ENCODE measurements at places on chromosomes 16 and 17.

DNA sequence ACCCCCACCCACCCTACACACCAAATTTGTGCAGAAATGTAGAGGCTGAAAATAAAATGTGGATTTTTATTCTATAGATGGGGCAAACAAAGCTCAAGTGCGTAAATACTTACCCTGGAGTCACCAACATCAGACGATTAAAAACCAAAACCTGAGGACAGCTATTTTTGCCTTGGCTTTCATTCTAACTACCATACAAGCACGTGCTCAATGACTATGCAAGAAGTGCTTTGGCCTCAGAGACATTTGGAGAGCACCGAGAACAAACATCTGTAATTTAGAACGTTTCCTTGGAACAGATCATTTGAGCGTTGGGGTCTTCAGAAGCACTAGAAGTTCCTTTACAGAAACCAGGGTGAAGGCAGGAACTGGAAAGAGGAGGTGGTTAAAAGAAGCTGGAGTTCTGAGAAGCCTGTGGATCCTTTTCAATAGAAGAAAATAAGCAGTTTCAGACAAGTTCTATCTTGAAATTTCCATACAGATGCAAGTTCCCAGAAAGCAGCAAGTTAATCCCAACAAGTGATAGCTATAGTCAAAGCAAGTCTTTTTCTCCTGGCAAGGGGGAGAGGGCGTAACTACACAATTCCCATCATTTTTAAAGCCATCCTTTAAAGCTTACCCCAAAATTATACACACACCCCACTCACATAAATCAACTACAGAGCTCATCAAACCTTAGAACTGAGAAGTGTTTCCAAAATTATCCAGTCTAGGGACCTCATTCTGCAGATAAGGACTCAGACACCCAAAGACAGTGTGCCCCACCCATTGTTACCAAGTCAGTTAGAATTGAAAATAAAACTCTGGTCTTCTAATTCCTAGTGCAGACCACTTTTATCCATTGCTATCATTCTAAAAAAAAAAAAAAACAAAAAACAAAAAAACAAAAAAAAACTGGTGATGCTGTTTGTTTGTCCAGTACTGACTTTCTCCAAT is 29.6 kb upstream of the CDRT4 start:
- DNase-seq: no peak

DNA sequence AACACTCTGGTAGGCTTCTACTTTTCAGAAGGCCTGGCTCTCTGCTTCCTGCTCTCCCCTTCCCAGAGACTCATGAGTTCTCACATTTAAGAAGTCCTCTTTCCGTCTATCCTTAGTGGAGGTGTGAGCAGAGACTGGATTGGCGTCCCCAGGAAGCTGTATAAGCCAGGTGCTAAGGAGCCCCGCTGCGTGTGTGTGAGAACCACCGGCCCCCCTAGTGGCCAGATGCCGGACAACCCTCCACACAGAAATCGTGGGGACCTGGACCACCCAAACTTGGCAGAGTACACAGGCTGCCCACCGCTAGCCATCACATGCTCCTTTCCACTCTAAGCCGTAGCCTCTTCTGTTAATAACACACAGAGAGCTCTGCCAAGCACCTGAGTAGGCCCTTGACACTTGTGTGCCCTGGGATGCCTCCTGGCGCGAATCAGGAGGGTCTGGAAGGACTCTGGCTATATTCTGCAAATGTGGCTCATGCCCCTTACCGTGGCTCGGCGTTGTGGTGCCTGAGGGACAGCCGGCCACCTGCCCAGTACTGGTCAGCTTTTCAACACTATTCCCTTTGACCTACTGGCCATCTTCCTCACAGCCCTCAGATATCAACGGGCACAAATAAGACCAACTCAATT is 13.9 kb downstream of the CYB5D2 start:
- DNase-seq: no peak

DNA sequence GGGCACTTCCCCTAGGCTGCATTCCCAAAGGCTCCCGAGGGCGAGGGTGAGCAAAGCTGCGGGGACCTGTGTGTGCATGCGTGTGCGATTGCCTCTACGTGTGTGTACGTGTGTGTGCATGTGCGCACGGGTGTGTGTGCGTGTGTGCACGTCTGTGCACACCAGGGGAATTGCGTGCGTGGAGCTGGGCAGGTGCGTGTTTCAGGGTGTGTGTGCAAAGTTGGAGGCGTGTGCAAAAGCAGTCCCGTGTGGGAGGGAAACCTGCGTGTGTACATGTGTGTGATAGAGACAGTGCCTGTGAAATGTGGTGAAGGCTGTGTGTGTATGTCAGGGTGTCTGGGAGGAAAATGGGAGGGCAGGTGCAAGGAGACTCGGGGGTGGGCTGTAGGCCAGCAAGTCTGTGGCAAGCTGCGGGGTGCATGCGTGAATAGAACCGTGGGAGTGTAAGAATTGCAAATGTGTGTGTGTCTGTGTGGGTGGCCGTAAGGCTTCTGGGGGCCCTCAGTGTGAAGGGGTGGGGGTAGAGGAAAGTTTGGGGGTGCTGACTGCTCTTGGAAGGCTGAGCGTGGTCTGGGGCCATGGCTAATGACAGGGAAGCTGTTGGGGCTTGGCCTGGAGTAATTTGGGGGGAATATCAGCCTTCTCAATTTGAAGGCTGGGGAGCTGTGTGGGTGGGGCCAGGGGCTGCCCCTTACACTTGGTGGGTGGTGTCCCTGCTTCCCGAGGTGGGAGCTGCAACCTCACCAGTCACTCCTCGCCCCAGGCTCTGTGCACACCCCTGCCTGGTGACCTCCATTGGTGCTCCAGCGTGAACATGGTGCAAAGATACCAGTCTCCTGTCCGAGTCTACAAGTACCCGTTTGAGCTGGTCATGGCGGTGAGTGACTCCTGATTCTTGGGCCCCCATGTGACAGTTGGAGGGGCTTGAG is 644 bp downstream of the SEC14L5 start:
- no peak for DNase-seq

- no peak for DNase-seq
Observed at GRCh38 chr17:50491505-50491904, 12.8 kb downstream of the RSAD1 start.

- no peak for DNase-seq
Observed at GRCh38 chr17:49267912-49268311, 37.3 kb upstream of the PHOSPHO1 start.

GRCh38 chr16:15952265-15952711 is 2.9 kb downstream of the ABCC1 start:
- DNase-seq: no peak

DNA sequence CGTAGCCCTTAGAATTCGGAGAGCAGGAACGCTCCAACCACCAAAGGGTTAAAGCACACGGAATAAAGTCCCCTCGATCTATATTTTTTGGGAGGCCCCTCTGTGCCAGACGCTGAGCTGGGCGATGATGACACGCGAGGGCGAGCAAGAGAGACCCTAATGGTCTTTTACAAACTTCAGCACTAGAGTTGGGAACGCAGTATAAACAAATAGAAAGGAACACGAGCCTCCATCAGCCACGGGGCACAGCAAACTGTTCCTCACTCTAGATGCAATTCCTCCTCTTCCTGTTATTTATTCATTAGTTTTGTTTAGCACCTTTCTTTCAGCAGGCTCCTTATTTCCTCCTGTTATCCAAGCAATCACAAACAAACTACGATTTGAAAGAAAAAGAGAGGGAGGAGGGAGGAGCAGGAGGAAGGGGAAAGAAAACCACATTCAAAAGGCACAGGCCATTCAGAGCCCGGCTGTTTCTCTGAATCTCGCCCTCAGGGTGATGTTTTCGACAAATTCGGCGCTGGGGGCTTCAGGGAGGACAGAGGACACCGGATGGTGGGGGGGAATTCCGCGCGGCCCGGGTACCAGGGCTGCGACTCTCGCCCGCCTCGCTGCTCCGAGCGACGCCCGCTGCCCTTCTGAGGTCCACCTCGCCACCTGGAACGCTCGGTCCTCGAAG is 1.6 kb downstream of the TOX3 start:
- no peak for DNase-seq

DNA sequence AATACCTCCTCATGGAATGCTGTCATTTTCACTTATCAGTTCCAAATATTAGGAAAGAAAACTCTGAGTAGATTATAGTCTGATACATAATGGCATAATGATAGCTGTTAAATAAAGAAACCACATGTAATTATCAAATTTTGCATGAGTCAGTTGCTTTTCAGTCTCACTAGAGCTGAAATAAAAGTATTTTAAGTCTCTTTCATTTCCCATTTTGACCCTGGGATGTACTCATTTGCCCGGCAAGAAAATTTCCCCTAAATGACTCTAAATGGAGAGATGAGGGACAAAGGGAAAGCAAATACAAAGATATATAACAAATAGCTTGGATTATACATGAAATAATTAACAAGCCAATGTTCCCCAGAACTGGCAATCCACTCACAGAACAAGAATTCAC is 47.9 kb upstream of the CPHXL start:
- DNase-seq: no peak

DNA sequence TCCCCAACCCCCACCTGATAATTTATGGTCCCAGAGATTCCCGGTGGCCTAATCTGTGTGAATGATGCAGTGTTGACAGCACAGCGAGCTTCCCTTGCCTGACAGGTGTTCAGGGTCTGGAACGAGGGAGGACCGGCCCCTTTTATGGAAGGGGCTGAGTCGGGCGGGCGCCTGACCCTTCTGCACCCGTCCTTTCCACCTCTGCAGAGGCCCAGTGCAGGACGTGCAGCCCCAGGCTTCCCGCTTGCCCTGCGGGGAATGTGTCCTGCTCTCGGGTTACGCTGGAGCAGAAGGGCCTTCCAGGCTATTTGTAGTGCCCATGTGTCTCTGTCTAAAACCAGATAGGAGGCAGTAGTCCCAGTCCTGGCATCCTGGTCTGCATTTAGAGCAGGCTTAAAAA is 16.2 kb downstream of the SMTNL2 start:
- no peak for DNase-seq

DNA sequence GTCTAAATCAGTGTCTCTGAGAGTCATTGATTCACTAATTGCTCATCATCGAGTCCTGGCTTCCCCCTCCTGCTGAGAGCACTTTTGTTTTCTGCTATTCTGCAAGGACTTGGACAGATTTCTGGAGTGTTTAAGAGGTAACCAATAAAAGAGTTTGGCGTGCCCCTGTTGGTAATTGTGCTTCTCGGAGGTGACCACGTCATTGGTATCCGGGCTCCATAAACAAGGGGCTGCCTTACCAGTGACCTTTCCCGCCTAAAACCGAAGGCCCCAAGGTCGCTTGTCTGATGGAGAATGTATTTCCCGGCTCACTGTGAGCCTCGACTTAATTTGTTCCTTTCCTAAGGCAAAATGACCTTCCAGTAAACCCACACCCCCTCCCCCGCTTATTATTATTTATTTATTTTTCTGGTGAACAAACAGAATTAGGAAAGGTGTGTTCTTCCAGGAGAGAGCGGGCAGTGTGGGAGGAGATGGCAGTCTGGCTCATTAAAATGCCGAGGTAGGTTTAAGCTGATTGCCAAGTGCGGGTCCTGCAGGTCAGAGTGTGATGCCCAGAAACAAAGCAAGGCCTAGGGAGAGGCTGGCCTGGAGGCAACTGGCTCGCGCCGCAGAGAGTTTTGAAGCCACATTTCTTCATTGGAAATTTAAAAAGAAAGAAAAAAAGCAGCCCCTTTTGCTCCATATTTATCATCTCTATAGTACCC is 30.2 kb downstream of the MSI2 start:
- DNase-seq: no peak

- no peak for DNase-seq
Observed at GRCh38 chr16:86734543-86735460, 156.5 kb downstream of the FOXL1 start.

- no peak for DNase-seq
Observed at GRCh38 chr17:49942947-49943346, 26.0 kb upstream of the DLX4 start.

GRCh38 chr16:7834771-7835431 is 502.3 kb downstream of the RBFOX1 start:
- DNase-seq: no peak

- DNase-seq: no peak
Observed at GRCh38 chr16:72050769-72051464, 3.4 kb upstream of the HP start.

DNA sequence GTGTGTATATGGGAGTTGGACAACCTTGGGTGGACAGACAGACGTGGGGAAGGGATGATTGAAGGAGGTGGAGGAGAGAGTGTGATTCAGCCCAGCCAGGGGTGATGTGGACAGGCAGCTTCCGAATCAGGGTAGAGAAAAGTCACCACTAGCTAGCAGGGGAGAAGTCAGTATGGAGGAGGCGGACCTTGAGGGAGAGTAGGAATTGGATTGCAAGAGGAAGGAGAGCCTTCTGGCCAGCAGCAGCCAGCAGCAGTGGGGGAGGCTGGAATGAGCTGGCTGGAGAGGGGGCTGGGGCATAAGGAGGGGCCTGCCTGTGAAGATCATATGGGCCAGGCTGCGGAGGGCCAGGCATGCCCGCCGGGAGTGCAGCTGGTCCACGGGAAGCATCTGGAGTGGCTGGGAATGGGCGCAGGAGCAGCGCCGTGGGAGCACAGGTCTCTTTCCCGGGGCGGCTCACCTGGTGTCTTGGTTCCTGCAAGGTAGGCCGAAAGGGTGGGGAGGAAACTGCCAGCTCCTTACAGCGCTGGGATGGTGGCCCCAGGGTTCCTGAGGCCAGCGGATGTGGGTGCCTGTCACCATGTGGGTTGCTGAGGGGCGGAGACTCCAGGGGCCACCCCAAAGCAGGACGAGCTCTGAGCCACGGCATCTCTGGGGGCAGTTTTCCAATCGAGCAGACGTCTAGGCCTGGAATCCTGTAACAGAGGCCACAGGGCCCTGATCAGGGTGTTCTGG is 235.3 kb downstream of the SEC14L1 start:
- DNase-seq: peak; percentile 69

DNA sequence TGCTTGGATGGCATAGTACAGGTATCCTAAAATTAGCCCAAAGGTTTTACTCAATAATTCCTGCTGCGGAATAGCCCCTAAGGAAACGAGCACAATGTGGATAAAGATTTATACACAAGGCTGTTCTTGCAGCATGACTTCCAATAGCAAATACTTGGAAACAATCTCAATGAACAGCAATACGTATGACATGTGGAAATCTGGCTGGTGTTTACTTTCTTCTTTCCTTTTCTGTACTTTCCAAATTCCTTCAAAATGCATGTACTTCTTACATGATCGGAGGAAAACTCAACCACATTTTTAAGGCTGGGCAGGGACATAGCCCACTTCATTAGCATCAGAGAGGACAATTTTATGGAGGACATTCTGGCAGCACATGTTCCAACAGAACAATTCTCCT is 86.6 kb downstream of the C16orf95 start:
- DNase-seq: no peak

- DNase-seq: peak; percentile 90
Observed at GRCh38 chr17:38868817-38869525, 887 bp upstream of the LASP1 start.

- peak; percentile 26 for DNase-seq
Observed at GRCh38 chr16:84065536-84066132, 23.0 kb upstream of the SLC38A8 start.

GRCh38 chr16:70737377-70738082 is 51.7 kb upstream of the MTSS2 start:
- peak; percentile 71 for DNase-seq

DNA sequence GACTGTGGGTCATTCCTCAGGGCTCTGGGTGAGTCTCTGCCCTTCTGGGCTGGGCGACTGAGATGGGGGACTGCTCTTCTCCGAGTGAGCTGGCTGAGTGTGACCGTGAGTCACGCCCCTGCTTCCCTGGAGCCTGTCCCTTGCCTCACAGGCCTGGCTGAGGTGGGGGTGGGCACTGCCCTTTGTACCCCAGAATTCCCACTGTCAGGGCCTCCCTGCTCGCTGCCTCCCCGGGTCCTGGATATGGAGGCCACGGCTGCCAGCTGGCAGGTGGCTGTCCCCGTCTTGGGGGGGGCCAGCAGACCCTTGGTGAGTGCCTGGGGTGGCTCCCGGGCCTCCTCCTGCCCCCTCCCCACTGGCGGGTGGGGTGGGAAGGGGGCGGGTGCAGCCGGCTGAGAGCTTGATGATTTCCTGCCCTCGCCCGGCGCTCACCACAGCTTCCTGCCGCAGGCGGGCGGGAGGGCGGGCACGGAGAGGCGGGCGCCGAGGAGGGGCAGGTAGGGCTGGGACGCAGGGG is at the start of gene LAT:
Gene LAT (plus strand): TSS at position 434 of the 517 bp plus-strand sequence. CDS start 366 bp downstream, outside the sequence.
- peak; percentile 82 for DNase-seq

All from CD4-positive, alpha-beta T cell treated with Interleukin-12 subunit alpha and Interleukin-12 subunit beta, for 1 hour (primary cell).